Endothelial cell of umbilical vein (primary cell): ENCODE measurements at places on chromosomes 12 and 14. TPM values are rescaled to one million over a fixed set of nuclear protein-coding genes. Genes with fewer than 3 reads are reported as not detected.

- H3K27me3 ChIP-seq, result peaks cover 1% of the 10 kb centered on the region
- DNase-seq, result no peak
- no peaks in the 10 kb centered on the region for H3K36me3 ChIP-seq
- H3K4me3 ChIP-seq, result no peak overlapping the region
Measured at GRCh38 chr12:1914114-1914911, 4.1 kb downstream of the CACNA2D4 start.

The TMTC2 gene
- total RNA-seq, result 5.9 and 7.8 TPM in 2 replicates

DNA sequence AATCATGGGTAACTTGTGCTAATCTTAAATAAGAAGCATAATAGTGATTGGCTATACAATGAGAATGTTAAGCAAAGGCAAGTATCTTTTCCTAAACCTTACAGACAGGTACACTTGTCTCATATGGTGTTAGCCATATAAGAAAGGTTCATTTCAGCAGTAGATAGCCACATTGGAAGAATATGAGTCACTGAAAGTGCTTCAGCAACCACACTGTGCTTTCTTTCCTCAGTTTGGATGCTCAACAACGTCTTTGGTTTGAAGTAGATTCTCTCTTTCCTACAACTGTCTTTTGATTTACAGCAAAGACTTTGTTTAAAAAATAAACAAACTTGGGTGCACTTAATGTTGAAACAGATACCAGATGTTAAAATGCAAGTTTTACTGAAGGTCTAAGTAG is 8.9 kb downstream of the DDHD1 start:
- H3K4me1 ChIP-seq, result no peaks in the 10 kb centered on the region
- H3K36me3 ChIP-seq, result no peaks in the 10 kb centered on the region
- no peak for DNase-seq
- H3K27ac ChIP-seq, result no peak overlapping the region
- H3K4me3 ChIP-seq, result no peak overlapping the region

GRCh38 chr12:46831335-46832129 is 5.7 kb upstream of the SLC38A4 start:
- no peak overlapping the region for H3K4me3 ChIP-seq
- H3K27ac ChIP-seq, result no peak overlapping the region

GRCh38 chr12:16766736-16767135 is 160.8 kb upstream of the LMO3 start:
- H3K27me3 ChIP-seq, result no peaks in the 10 kb centered on the region
- DNase-seq, result no peak
- no peaks in the 10 kb centered on the region for H3K4me1 ChIP-seq
- no peak overlapping the region for H3K27ac ChIP-seq
- no peaks in the 10 kb centered on the region for H3K36me3 ChIP-seq
- no peak overlapping the region for H3K4me3 ChIP-seq
